ENCODE measurements at places on chromosomes 2 and 18.

DNA sequence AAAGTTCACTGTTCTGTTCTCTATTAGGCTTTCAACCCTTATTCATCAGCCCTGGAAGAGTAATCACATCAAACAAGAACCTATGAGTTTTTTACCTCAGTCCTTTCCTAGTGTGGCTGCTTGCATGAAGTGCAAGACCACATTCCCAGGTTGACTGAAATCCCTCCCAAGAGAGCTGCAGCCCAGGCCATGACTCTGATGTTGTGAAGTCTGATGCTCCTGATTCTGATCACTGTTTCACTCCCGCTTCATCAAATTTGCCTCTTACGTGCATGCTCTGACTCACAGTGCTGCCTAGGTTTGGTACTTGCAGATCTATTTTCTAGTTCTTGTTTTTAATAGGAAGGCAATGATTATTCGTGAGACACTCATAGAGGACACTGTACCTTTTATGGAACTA, 58.2 kb upstream of the DSEL start:
- no peak for DNase-seq

DNA sequence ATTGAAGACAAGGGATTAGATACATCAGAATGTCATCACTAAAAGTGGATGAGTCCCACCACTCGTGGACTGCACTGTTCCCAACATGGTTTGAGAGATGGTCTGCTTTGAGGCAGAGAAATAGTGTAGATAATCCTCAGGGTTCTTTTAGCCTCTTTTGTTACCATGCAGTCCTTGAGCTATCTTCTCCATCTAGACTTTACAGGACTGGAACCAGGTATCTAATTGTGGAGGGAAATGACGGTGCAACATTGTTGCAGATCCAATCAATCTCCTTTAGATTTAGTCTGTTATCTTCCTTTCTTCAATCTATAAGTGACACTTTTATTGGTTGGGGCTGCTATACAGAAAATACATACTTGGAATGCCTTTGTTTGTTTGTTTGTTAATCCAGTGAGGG, 183.8 kb upstream of the CWC22 start:
- DNase-seq = no peak

DNA sequence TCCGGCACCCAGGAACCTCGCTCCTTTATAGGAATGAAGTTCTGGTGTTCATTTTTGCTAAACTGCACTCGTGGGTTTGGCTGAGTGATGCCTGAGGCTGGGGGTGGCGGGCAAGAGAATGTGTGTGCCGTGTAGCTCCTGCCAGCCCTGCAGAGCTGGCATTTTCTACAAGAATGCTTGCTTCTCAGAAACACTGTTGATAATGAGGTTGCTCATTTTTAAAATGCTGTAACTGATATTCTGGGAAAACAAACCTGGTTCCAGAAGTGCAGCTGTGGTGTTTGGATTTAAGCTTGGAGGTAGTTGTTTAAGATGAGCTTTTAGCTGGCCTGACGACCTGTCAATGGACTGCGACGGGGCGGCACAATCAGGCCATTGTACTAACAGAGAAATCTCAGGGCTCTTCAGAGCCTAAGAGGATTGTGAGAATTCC, 511.9 kb upstream of the TNP1 start:
- no peak for DNase-seq

GRCh38 chr2:29114946-29115609, at the start of gene CLIP4:
TSS of gene CLIP4 (plus strand) at chr2:29115415. CDS start at chr2:29121389, 5,974 bp downstream.
- no peak for DNase-seq

- no peak for DNase-seq
Measured at GRCh38 chr18:28065793-28066186, 111.1 kb downstream of the CDH2 start.

DNA sequence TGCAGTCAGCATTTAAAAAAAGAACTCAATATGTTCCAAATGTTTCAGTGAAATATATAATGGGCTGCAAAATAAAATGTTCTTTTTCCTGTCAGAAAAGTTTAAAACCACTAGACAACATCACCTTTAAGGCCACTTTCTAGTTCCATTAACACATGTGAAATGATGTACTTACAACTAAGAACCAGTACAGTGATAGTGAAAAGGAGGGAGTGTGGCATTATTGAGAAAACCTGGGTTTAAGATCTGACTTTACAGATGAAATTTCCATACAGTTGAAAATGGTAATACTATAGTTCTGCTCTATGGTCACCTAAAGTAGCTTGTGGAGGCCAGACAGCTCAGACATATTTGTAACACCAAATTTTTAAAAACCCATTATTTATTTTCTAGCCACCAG, 14.7 kb downstream of the MEX3C start:
- no peak for DNase-seq

GRCh38 chr18:22098563-22098989, 70.8 kb upstream of the GATA6 start:
- no peak for DNase-seq

- DNase-seq = no peak
Measured at GRCh38 chr2:190664240-190664639, 15.4 kb downstream of the NAB1 start.

GRCh38 chr2:152242787-152243472, 67.4 kb upstream of the STAM2 start:
- no peak for DNase-seq

DNA sequence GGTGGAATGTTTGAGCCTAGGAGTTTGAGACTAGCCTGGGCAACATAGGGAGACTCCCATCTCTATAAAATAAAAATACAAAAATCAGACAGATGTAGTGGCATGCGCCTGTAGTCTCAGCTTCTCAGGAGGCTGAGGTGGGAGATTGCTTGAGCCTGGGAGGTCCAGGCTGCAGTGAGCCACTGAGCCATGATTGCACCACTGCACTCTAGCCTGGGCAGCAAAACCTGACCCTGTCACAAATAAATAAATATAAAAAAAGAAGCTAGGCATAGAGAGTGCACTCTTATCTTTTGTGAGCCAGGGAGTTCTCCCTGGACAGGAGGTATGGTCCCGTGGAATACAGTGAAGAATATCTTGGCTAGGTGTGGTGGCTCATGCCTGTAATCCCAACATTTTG, 11.0 kb upstream of the KYNU start:
- DNase-seq = no peak

- DNase-seq = no peak
Measured at GRCh38 chr18:33210575-33211189, 229.8 kb downstream of the CCDC178 start.

- no peak for DNase-seq
Measured at GRCh38 chr2:121665504-121665903, 16.2 kb upstream of the CLASP1 start.

- DNase-seq = no peak
Measured at GRCh38 chr2:124267794-124268193, 242.7 kb downstream of the CNTNAP5 start.

DNA sequence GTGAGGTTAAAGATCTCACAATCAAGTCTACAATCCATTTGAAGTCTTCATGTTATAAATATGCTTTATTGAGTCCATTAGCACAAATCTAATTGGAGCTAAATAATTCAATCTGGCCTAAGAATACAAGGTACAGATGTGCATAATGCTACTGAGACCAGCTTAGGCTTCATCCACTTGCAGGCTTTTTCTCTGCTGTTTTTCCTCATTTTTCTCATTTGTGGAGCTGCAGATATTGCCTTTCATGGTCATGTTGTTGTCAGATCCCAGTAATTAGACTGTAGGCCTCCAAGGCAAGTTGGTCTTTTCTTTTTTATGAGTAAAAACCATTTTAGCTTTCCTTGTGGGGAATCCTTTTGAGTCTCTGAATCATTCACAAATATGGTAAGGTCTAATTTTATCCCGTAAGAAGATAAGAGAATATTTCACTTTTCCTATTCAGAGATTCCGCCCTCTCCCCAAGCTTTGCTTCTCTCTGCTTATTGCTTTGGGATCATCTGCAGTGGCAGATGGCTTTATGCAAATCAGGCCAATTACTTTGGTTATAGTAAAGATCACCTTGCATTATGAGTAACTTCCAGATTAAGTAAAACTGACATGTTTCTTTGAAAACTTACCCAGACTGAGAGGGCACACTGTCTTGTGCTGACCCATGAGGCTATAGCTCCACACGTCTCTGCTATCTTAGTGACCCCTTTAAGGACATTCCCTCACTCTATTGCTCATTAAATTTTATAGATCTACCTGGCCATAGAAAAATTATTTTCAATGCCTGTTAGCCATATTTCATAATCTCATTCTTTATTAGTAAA, 80.9 kb downstream of the MGAT5 start:
- DNase-seq = no peak

- no peak for DNase-seq
Measured at GRCh38 chr2:63378589-63378988, 209.7 kb downstream of the WDPCP start.
